ENCODE measurements at places on chromosomes 3 and 15.

GRCh38 chr15:85625856-85626255, 168.9 kb downstream of the KLHL25 start:
- DNase-seq = peak; percentile 88

GRCh38 chr15:92917598-92918407, 17.7 kb downstream of the CHD2 start:
- peak; percentile 98 for DNase-seq

DNA sequence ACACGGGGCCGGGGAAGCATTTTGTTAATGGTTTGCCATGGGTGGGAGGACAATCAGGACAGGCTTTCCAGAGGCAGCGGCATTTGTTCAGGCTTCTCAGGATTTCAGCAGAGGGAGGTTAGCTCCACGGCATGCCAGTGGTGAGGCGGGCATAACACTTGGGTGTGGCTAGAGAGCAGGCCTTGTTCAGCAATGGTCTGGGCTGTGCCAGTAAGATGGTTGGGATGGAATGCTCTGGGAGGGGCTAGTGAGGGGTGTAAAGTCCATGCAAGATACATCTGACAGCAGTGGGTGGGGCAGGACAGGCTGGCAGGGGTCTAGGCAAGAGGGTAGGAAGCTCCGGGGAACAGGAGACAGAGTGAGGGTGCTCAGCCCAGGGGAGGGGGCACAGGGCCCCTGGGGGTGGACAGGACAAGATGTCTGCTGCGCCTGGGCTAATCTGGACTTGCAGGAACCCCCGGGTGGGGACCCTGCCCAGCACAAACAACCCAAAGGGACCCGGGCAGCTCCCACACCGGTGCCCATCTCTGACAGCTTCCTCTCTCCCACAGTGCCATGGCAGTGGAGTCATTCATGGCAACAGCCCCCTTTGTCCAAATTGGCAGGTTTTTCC, 8.4 kb downstream of the TMEM43 start:
- no peak for DNase-seq

DNA sequence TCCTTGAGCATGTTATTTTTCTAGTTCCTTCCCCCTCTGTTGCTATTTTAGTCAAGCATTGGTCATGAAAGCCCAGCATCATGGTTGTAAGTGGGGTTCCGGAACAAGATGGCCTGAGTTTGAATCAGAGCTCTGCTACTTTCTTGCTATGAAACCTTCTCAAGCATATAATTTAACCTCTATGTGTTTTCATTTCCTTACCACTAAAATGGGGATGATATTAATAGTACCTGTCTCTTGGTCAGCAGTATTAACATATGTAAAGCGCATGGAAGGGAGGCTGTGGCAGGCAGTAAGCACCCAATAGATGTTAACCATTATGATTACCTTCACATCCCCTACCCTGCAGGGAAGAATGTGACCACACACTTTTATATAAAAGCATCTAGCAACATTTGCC, 14.3 kb upstream of the SPRED1 start:
- DNase-seq = no peak

DNA sequence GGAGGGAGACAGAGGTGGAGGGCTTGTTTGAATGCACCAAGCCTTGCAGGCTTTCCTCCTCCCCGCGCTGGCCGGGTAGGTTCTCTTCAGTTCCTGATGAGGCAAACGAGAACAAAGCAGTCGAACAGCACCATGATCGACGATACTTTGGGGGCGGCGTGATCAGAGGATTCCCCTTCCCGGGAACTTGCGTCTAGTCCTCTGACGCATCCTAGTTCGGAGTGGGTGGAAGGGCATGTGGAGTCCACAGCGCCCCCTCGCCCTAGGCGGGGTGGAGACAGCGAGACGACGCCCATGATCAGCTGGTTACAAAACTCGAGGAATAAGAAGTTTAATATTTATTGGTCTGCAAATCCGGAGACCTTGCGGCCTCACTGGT, 452 bp upstream of the SV2B start:
- peak; percentile 45 for DNase-seq

All from hematopoietic multipotent progenitor cell treated with erythropoietin and hydrocortisone succinate and interleukin-3 and kit ligand, for 4 days (in vitro differentiated cells).